Hepatic stellate cell (primary cell): ENCODE measurements at places on chromosomes 13 and 19.

DNA sequence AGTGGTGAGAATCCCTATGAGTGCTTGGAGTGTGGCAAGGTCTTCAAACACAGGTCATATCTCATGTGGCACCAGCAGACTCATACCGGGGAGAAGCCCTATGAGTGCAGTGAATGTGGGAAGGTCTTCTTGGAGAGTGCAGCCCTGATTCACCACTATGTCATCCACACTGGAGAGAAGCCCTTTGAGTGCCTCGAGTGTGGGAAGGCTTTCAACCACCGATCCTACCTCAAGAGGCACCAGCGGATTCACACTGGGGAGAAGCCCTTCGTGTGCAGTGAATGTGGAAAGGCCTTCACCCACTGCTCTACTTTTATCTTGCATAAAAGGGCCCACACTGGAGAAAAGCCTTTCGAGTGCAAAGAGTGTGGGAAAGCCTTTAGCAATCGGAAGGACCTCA lies 18.7 kb upstream of the AURKC start:
- DNase-seq, result no peak

- DNase-seq, result no peak
Observed at GRCh38 chr13:97021241-97021640, 27.0 kb upstream of the OXGR1 start.

DNA sequence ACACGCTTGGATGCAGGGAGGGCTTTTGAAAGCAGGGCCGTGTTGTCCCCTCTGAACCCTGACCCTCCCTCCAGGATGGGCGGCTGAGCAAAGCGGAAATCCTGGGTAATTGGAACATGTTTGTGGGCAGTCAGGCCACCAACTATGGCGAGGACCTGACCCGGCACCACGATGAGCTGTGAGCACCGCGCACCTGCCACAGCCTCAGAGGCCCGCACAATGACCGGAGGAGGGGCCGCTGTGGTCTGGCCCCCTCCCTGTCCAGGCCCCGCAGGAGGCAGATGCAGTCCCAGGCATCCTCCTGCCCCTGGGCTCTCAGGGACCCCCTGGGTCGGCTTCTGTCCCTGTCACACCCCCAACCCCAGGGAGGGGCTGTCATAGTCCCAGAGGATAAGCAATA lies 15.2 kb downstream of the RCN3 start:
- DNase-seq, result no peak

DNA sequence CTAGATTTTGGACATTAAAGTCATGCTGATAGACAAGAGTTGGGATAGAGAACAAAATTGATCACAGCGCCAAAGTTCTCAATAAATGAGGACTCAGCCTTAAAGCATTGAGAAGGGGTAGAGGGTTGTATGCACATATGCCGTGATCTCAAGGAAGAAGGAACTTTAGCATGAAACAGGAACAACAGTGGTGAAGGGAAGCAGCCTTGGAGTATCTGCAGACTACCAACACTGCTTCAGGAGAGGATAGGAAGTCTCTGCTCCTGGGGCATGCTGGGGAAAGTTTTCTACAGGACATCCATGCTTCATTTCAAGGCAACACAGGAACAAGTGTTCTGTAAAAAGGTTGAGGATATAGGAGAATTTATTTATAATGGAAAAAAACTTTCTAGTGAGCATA lies 111.9 kb upstream of the MLNR start:
- DNase-seq, result no peak

DNA sequence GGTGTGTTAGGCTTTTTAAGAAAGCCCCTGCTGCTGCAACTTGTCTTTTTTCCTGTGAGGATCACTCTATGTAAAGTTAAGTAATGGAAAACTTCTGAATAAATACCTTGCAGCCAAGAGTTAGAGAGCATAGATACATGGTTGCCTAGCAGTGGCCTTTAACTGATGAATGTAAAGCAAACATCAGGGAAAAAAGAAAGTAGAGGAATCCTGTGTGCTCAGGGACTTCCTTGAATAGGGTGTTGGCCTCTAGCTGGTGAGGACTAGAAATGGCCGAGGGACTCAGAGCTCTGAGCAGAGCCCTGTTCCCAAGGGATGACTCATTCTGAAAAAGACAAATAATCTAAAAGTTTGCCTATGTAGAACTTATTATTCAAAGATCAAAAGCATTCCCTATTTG lies 135.7 kb downstream of the MIPEP start:
- DNase-seq, result peak; percentile 43

DNA sequence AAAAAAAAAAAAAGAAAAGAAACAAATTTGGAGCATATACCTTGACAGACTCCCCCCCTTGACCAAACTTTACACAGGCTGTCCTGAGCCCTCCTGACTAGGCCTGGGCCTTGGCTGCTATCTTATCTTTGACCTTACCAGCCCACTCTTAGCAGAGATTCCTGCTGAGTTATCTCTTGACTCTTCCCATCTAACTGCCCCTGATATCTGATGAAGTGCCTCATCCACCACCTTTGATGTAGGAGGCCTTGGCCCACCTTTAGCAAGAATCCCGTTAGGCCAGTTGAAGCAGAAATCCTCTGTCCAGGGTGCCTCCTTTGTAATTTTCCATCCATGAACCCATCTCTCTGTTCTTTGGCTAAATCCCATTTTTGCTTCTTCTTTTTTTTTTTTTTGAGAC lies 43.6 kb downstream of the NLRP12 start:
- DNase-seq, result no peak

DNA sequence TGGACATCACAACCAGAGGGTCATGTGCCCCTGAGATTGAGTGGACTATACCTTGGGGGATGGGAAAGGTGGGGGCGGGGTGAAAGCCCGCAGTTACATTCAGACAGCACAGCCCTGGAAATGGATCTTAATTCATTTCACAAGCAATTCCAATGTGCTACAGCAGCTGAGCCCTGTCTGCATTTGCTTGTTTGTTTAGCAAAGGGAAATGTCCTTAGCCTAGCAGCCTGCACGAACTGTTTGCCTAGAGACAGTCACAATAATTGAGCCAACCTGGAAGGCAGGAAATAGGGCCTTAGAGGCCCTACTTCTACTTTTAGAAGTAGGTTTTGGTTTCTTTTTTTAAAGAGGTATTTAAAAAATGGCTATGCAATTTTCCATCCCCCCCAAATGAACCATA lies 177.3 kb upstream of the KL start:
- DNase-seq, result peak; percentile 71

- no peak for DNase-seq
Observed at GRCh38 chr19:12202250-12202649, 39.4 kb downstream of the ZNF136 start.

- DNase-seq, result no peak
Observed at GRCh38 chr13:107457686-107458085, 757.6 kb downstream of the LIG4 start.

GRCh38 chr19:37986048-37986750 lies 79.2 kb downstream of the SIPA1L3 start:
- DNase-seq, result no peak

DNA sequence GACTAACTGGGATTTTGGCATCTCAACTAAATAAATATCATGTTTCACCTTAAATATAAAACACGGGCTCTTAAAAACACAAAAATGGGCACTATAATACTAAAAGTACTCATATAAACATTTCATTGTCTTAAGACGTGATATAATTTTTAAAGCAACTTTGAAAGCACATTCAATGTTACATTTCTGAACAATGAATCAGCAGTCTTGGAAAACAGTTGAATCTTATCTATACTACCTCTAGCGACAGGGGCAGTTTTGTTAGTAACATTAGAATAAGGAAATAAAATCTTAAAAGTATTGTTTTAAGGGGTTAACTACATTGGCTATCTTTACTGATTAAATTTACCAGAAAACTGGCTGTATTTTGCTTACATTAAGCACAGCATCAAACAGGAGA lies 156.9 kb downstream of the UGGT2 start:
- no peak for DNase-seq

GRCh38 chr19:46206176-46206575 lies 23.4 kb upstream of the IGFL1 start:
- no peak for DNase-seq

DNA sequence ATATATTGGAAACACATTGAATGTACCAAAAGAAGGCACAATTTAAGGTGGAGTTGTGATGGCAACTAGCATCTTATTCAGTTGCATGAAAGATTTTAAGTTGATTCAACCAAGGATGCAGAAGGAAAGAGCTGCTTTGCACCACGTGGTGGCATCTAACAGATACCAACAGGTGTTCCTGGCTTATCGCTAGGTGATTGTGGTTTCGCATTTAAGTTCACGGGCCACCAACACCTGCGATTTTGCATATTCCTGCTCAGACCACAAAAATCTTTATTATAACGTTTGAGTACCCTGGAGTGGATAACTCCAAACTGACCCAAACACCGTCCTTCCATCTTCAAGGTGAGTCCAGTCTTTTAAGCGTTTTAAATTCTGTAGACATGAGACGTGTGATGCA lies 45.3 kb downstream of the RGCC start:
- DNase-seq, result no peak

- no peak for DNase-seq
Observed at GRCh38 chr13:48532256-48532505, 699 bp downstream of the RCBTB2 start.

- DNase-seq, result no peak
Observed at GRCh38 chr13:106129273-106129672, 406.2 kb downstream of the EFNB2 start.

- no peak for DNase-seq
Observed at GRCh38 chr19:46066471-46066870, 25.7 kb upstream of the IGFL4 start.

DNA sequence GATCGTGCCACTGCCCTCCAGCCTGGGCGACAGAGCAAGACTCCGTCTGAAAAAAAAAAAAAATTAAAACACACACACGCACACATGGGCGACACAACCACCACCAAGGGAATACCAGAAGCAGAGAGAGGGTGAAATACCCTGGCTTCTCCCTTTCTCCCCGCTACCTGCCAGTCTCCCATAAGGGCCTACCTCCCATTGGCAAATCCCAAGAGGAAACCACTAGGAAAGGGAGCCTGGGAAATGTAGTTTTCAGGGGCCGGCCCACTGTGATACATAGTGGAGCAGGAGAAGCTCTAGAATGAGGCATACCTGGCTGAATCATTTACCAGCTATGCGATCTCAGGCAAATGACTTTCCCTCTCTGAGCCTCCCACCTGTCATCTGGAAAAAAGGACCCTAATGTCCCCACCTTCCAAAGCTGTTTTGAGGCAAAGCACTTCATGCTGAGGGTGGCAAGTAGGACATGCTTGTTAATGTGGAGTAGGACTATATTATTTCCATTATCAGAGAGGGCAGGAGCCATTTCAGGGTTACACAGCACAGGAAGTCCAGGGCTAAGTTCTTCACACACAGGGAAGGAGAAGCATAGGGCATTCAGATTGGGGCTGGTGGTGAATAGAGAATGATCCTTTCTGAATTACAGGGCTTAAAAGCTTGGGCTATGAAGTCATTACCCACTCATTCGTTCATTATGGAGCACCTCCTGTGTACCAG lies 14.3 kb upstream of the HNRNPUL1 start:
- no peak for DNase-seq

- DNase-seq, result no peak
Observed at GRCh38 chr13:29858667-29859066, 8.2 kb upstream of the UBL3 start.

- DNase-seq, result no peak
Observed at GRCh38 chr19:38180071-38180470, 44.0 kb downstream of the DPF1 start.

GRCh38 chr19:20357921-20358320 lies 190.9 kb downstream of the ZNF486 start:
- DNase-seq, result no peak

- DNase-seq, result no peak
Observed at GRCh38 chr13:48302871-48303358, 636 bp upstream of the RB1 start.

GRCh38 chr19:5894704-5895349 lies 8.8 kb downstream of the NDUFA11 start:
- DNase-seq, result no peak

GRCh38 chr13:48236528-48237353 lies 3.7 kb downstream of the ITM2B start:
- no peak for DNase-seq

GRCh38 chr19:2949939-2950285 lies 5.1 kb upstream of the ZNF77 start:
- no peak for DNase-seq

GRCh38 chr13:28569886-28570285 lies 75.0 kb upstream of the FLT1 start:
- DNase-seq, result no peak

DNA sequence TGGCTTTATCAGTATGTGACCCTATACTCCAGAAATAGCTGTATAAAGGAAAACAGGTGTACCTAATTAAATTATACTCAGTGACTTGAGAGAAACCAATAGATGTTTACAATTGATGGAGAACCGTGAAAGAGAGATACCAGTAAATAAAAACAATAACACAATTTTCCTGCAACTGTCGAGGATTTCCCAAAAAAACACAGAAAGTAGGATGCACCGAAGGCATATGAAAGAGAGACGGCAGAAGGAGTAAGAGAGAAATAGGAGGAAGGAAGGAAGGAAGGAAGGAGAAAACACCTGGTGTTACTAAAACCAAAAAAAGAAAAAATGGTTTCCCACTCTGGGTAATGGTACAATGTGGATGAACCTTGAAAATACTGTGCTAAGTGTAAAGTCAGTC lies 6.8 kb upstream of the ZNF229 start:
- DNase-seq, result no peak

DNA sequence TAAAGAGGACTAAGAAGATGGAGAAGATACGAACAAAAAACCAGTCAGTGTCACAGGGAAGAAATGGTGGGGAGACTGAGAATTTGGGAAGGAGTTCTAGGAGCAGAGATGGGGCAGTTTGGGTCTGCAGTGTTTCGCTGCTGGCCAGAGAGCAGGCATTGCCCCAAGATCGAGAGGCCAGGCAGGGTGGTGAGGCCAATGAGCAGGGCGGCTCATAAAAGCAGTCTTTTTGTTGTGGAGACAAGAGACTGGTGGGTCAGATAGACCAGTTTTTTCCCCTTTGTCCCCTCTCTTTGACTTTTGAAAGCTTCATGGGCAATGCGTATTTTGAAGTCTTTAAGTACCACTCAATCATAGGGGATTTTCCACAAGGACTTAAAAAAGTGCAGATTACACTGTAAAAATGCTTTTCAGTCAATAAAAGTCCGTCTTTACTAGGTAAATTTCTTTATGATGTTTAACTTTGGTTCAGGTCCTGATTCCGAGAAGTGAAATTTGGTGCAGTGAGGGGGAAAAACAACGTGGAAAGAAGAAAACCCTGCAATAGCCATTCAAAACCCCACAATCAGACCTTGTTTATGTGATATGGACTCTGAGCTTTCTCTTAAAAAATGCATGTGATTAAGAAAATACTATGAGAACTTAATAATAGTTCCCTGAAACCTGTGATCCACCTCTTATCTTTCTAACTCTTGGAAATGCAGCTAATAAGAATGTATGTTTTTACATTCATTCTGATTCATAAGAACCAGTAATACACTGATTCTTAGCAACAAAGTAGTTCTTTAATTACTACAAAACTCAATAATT lies 338.9 kb downstream of the KLF5 start:
- DNase-seq, result no peak
